ENCODE measurements at places on chromosomes 2 and 18.
A peak's percentile ranks its signal among the peaks of the same experiment; 100 is the strongest.

DNA sequence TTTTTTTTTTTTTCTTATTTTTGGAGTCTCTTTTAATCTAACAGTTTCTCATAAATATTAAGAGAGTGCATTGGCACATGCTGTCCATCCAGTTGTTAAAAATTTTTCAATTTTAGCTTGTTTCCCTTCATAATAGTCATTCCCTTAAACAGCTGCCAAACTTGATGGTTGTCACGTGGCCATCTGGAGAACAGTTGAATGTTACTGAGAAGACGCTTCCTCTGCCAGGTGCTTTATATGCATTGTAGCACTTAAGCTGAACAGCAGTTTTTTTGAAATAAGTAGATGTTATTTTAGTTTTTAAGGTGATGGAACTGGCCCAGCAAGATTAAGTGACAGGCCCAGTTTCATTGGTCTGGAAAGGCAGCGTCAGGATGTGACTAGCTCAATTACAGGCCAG, 3.3 kb downstream of the SMARCAL1 start:
- DNase-seq = no peak

DNA sequence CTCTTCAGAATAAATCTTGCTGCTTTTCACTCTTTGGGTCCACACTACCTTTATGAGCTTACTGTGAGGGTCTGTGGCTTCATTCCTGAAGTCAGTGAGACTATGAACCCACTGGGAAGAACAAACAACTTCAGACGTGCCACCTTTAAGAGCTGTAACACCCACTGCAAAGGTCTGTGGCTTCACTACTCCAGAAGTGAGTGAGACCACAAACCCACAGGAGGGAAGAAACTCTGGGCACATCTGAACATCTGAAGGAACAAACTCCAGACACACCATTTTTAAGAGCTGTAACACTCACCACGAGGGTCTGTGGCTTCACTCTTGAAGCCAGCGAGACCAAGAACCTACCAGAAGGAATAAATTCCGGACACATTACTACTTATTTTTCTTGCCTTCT, 964.1 kb upstream of the NXPH2 start:
- DNase-seq = no peak

- DNase-seq = no peak
These were observed 31.3 kb downstream of the TRAK2 start for GRCh38 chr2:201419986-201420385.

GRCh38 chr2:164782323-164782722, 59.3 kb downstream of the COBLL1 start:
- DNase-seq = peak; percentile 62

DNA sequence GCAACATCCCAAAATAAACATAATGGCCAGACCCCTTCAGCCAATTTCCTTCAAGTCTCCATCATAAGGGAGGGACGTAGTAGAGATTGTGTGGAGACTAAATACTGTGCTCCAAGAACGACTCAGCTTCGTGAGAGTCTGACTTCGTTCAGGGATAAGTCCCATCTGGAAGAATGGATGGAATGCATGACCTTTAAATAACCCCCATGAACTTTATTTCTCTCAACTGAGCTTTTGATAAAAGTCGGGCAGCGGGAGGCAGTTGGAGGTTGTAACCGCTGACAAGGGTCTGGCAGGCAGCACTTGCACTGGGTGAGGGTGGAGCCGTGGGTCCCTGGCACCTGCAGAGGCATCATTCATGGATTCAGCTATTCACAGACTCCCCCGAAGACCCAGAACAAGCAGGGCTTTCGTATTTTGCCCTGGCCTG, 115.9 kb downstream of the ZFP36L2 start:
- DNase-seq = no peak

Data from suppressor macrophage treated with lipopolysaccharide for 1 hour (primary cell).